ENCODE measurements at places on chromosomes 5 and 9.

DNA sequence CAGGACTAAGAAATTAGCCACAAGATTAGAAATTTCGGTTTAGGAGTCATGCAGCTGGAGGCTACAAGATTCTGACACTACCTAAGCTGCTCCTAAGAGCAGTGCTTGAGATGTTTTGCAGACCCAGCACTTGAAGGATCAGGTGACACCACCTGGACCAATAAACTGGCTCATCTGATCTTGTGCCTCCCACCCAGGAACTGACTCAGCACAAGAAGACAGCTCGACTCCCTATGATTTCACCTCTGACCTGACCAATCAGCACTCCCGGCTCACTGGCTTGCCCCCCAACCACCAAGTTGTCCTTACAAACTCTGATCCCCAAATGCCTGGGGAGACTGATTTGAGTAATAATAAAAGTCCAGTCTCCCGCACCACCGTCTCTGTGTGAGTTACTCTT is 170.4 kb downstream of the TTC39B start:
- DNase-seq = no peak

- DNase-seq = no peak
Observed at GRCh38 chr5:172505845-172506244, 51.5 kb upstream of the SH3PXD2B start.

DNA sequence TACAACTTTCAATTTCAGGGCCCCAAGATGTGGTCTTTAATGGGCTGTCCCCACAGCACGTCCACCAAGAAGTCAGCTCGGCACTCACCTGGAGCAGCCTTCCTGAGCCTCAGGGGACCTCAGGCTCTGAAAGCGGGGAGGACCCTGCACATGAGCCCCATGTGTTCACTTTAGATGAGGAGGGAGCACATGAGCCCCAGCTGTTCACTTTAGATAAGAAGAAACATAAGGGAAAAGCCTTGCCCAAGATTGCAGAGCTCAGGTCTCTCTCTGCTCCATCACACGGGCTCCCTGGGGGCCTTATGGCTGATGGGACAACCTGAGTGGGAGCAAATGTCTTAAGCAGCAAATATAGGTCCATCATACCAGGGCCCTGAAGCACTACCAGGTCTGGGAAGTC is 56.4 kb downstream of the NIPSNAP3B start:
- DNase-seq = no peak

- DNase-seq = no peak
Observed at GRCh38 chr5:61082516-61083280, 79.6 kb downstream of the SMIM15 start.

- DNase-seq = no peak
Observed at GRCh38 chr5:125897089-125897488, 526.1 kb upstream of the GRAMD2B start.

DNA sequence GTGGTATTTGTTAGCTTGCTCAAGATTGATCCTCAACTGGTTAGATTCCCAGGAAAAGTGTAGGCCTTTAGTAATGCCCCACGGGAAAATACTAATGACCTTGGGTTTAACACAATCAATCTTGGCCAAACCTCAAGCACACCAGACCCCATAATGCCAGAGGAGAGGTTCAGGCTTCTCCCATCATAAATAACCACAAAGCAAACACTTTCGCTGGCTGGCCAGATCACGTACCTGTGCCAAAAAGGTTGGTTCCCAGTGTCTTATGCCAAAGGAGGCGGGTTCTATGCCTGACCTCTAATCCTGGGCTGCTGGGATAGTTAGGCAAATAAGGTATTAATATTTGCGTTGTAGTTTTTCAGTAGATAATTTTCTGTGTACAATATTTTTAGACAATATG is 379.2 kb upstream of the CDH18 start:
- DNase-seq = no peak

DNA sequence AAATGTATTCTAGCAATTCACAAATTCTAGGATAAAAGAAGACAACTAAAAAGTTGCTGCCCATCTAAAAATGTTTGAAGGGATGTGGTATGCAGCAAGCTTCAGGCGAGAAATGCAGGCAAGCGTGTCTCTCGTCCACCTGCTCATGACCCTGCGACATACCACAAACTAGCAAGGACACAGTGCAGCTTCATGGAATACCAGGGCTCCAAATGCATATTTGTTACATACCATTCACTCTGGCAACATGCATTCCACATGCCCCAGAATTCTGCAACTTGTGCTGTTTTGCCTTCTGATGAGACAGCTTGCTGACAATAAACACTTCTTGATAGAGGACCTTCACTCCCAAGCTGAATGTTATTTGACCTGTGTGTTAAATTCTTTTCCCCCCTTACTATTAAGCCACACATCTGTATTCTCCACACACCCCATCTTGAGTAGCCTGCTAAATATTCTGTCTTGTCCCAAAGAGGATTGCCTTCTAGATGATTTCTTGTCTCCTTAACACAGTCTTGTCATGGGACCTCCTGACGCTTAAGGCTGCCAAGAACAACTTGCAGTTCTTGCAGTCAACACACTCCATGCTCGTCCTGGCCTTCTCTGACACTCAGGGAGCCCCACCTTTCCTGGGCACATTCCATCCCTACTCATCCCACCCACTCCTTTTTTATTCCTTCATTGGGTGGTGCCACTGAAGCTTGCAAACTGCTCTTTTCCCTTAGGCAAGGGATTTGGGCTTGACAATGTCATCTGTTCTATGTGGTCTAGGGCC is 340.5 kb downstream of the PIK3R1 start:
- no peak for DNase-seq

DNA sequence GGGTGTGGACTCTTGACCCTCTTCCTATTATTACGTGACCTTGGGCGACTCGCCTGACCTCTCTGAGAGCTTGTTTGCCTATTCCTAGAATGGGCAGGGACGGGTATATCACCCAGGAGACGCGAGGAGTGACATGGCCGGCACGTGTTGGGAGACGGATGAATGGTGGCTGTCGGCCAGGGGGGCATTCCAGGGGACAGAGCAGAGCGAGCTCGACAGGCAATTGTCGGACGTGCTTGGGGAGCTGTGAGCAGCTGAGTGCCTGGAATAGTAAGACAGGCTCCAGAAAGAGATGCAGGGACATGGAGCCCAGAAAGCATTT is 29.3 kb upstream of the UNC5A start:
- DNase-seq = no peak

GRCh38 chr5:174773371-174773770 is 49.0 kb downstream of the MSX2 start:
- DNase-seq = no peak

GRCh38 chr5:154654486-154655371 is 100.4 kb upstream of the LARP1 start:
- peak; percentile 47 for DNase-seq
